Stimulated activated CD4-positive, alpha-beta T cell treated with anti-CD3 and anti-CD28 coated beads, TNF-alpha, amount 100 ng/mL, for 4 hours (primary cell): ENCODE measurements at places on chromosomes 2 and 18.

- no peak for DNase-seq
Measured at GRCh38 chr2:177273408-177273807, 8.9 kb upstream of the NFE2L2 start.

- peak; percentile 26 for DNase-seq
Measured at GRCh38 chr18:62249478-62250097, 62.5 kb downstream of the RELCH start.

DNA sequence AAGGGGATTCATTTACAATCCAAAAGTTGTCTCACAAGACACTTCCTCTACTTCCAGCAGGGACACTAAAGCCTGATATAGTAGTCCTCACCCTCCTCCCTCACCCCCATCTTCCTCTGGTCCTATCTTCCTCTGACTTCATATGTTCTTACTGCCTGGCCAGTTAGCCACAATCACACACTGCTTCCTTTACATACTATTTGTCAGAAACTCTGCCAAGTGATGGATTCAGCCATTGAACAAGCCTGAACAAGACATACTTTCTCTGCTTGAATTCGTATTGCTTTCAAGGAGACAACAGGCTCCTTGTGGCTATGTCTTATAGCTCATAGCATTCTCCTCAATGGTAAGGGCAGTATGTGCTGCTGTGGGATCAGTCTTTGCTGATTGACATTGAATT lies 672.2 kb downstream of the BCL11A start:
- no peak for DNase-seq

DNA sequence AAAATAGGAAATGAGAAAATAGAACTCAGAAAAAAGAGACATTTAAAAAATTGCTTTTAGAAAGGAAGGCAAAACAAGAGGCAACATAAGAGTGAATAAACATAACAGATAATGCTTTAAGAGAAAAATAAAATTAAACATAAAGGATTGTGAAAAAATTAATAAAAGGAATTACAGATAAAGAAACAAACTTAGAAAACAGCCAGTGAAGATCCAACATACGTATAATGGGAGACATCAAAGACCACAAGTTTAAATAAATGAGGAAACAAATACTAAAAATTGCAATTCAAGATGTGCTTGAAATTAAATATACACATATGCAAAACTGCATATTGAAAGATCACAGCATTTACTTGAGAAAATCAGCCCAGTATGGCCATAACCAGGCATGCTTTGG lies 448.9 kb downstream of the NBAS start:
- no peak for DNase-seq

DNA sequence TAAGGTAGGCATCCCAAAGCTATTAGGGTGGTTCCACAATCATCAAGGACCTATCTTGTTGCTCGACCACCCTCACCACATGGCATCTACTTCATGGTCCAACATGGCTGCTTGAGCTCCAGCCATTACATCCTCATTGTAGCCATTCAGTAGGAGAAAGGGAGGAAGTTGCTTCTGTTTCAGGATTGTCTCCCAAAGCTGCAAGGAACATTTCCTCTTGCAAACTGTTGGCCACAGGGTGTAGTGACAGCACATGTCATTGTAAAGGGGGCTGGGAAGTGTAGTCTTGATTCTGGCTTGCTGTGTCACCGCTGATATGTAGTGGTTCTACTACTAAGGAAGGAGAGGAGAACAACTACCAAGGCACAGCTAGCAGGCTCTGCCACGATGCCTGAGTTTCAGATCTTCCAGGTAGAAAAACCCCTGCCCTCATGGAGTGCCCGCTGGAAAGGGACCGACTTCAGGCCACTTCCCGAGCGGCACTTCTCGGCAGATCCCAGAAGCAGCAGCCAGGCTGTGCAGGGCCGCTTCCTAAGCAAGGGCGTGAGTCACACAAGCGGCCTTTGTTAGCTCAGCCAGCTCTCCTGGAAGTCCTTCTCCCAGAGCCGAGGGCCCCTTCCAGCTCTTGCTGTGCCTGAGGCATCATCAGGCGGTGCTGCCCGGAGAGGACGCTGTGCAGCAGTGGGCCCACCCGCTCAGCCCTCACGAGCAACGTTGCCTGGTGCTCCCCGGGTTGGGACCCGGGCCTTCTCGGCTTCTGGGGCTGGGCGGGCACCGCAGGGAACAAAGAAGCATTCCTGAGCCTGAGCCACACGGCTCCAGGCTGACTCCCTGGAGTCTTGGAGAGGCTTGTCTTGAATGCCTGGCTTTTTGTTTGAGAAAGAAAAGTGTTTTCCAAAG lies 58.2 kb downstream of the HS6ST1 start:
- no peak for DNase-seq

DNA sequence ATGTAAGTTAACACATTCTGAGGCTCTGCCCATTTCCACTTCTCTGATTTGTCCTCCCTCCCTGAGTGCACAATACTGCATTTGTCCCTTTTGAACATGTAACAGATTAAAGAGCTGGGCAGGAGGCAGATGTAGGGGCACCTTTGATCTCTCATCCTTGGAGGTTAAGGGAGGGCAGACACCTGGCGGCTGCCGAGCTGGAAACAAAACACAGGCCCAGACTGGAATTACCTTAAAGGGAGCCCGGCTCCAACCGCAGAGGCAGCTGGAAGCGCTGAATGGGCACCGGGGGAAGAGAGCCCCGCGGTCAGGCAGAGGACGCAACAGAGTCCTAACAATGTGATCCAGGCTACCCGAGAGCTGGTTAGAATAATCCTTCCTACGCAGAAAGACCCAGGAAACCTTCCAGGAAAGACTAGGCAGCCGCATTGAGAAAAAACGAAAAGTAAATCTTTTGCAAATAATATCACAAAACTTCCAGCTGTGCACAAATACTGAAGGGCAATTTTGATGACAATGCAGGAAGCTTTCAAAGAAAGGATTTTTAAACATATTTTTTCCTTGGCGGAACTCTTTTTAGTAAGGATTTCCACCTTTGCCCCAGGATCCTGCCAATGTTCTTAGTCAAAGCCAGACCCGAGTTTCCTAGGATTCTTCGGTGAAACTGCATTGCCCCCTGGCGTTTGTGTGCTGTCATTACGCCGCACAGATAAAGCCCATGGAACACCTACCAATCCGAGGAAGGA lies 216.0 kb downstream of the TGIF1 start:
- peak; percentile 59 for DNase-seq

- DNase-seq = no peak
Measured at GRCh38 chr2:216590780-216591179, 42.4 kb upstream of the IGFBP2 start.

DNA sequence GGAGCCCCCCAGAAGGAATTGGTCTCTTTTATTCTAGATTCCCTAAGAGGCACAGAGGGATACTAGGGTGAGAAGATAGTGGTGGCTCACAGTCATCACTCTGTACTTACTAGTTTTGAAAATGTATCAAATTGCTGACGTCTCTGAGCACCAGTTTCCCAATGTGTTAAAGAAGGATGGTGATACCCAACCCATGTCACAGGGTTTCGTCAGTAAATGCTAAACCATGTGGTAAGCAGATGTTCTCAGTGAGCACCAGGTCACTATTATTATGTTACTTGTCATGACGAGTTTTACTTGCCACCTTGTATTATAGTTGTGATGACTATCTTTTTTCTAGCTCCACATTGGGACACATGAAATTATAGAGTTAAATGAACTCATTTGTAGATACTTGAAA lies 54.7 kb downstream of the NEDD4L start:
- no peak for DNase-seq
